HCT116 (cell line): ENCODE measurements at places on chromosomes 3 and 15. TPM values are rescaled to one million over a fixed set of nuclear protein-coding genes. Genes with fewer than 3 reads are reported as not detected.
A peak's percentile ranks its signal among the peaks of the same experiment; 100 is the strongest.

LARP6 gene
- total RNA-seq = 35.9 TPM

PROK2 gene
- total RNA-seq = not detected

SCG3 gene
- not detected for total RNA-seq

SLC12A1 gene
- total RNA-seq = not detected

TTC23 gene
- 10.2 TPM for total RNA-seq

TEX9 gene
- 5.2 TPM for total RNA-seq

KBTBD13 gene
- total RNA-seq = not detected

GOLGA8J gene
- total RNA-seq = not detected

CPN2 gene
- not detected for total RNA-seq

SLC28A2 gene
- total RNA-seq = not detected

CYP19A1 gene
- not detected for total RNA-seq

- H3K4me1 ChIP-seq = no peaks in the 10 kb centered on the region
- H3K36me3 ChIP-seq = peaks cover 9% of the 10 kb centered on the region; the same call in 1 of the 2 replicates
- H3K27ac ChIP-seq = no peak overlapping the region
- no peak overlapping the region for H3K4me3 ChIP-seq
- H3K27me3 ChIP-seq = no peaks in the 10 kb centered on the region
- DNase-seq = no peak
These were observed 18.4 kb downstream of the LARS2 start for GRCh38 chr3:45406772-45407171.

DNA sequence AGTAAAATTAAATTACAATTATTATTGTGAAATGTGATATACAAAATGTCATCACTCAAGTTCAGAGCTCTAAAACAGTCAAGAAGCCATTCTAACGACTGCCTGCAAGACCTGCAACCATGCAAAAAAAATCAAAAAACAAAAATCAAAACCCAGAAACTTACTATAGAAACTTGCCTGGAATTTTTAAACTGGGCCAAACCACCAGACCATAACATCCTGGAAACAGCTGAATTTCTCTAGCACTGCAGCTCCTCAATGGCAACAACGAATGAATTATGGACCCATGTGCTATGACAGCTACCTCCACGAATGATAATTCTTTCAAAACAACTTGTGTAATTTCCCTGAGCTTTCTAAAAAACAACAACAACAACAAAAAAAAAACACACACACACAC lies 130.0 kb upstream of the KCNMB2 start:
- H3K36me3 ChIP-seq = no peaks in the 10 kb centered on the region
- H3K27me3 ChIP-seq = no peaks in the 10 kb centered on the region
- DNase-seq = no peak
- no peak overlapping the region for H3K27ac ChIP-seq
- H3K4me1 ChIP-seq = no peaks in the 10 kb centered on the region

- H3K36me3 ChIP-seq = no peaks in the 10 kb centered on the region
- peaks cover 7% of the 10 kb centered on the region; the same call in 1 of the 2 replicates for H3K27me3 ChIP-seq
- DNase-seq = no peak
- H3K4me1 ChIP-seq = no peaks in the 10 kb centered on the region
These were observed 270.6 kb upstream of the MEIS2 start for GRCh38 chr15:37370941-37371340.

DNA sequence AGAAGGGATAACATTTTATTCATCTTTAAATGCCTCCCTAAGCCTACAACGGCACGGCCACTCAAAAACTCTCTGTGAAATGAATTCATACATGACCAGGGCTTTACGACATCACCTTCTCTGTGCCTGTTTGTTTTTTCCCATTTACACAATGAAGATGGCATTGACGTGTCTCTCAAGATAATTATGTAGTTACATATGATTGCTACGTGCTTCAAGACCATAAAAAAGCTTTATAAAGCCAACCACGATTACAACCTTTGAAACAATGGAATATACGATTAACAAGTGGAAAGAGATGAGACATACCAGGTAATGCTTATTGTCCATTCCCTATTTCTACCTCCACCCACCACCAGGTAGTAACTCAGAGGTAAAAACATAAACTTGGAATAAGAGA lies 168.4 kb downstream of the P3H2 start:
- H3K4me1 ChIP-seq = no peaks in the 10 kb centered on the region
- no peak for DNase-seq
- no peak overlapping the region for H3K4me3 ChIP-seq
- H3K36me3 ChIP-seq = no peaks in the 10 kb centered on the region
- no peaks in the 10 kb centered on the region for H3K27me3 ChIP-seq
- H3K27ac ChIP-seq = no peak overlapping the region

- H3K4me3 ChIP-seq = no peak overlapping the region
- peaks cover 22% of the 10 kb centered on the region for H3K27me3 ChIP-seq
- no peaks in the 10 kb centered on the region for H3K36me3 ChIP-seq
- H3K4me1 ChIP-seq = no peaks in the 10 kb centered on the region
- no peak overlapping the region for H3K27ac ChIP-seq
These were observed 191.7 kb downstream of the PDZRN3 start for GRCh38 chr3:73433079-73433478.

DNA sequence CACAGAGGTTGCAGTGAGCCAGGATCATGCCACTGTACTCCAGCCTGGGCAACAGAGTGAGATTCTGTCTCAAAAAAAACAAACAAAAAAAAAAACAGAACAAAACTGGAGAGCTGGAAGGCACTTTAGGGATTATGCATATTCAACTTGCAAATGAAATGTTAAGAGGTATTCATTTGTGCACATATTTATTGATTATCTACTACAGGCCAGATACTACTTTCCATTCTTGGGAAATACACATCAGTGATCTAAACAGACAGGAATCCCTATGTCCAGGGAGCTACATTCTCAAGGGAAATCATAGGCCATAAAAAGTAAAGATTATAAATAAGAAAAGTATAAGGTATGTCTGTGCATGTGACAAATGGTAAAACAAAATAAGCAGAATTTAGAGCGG lies 322.6 kb downstream of the GABRG3 start:
- no peak overlapping the region for H3K4me3 ChIP-seq
- DNase-seq = no peak
- H3K27me3 ChIP-seq = no peaks in the 10 kb centered on the region
- H3K4me1 ChIP-seq = no peaks in the 10 kb centered on the region

DNA sequence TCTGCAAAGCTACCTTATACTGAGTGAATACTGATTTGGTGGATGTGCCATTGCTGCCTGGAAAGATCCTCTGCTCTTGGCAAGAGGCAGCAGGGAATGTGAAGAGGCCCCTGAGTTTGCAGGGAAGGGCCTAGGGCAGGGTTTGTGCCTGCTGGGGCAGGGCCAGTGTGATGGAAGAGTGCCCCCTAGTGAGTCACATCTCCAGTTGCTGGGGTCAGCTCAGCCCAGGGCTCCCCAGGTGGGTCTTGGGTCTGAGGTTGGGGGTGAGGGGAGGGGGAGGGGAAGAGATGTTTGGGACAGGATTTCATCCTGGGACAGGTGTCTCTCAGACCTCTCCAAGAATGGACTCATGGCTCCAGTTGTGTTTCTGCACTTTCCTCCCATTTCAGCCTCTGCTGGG lies 4.1 kb upstream of the AMOTL2 start:
- DNase-seq = peak; percentile 47
- H3K27me3 ChIP-seq = no peaks in the 10 kb centered on the region
- no peak overlapping the region for H3K4me3 ChIP-seq
- H3K36me3 ChIP-seq = no peaks in the 10 kb centered on the region

DNA sequence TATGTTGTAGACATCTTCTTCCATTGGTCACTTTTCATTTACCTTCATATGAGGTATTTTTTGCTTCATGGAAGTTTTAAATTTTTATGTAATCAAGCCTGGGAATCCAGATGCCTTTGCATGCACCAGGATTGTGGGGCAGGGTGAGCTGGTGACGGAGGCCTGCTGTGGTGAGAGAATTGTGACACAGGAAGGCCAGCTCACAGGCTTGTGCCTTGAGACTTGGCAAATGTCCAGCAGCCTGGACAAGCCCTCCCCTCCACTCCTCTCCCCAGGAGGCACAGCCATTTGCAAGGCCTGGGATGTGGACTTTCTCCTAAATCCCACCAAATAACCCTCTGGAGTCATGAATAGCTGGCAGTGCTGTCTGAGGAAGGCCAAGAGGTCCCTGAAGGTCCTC lies 67.4 kb downstream of the RHCG start:
- no peaks in the 10 kb centered on the region for H3K36me3 ChIP-seq
- H3K27me3 ChIP-seq = no peaks in the 10 kb centered on the region
- peaks cover 13% of the 10 kb centered on the region for H3K4me1 ChIP-seq
- no peak overlapping the region for H3K4me3 ChIP-seq
- H3K27ac ChIP-seq = no peak overlapping the region

DNA sequence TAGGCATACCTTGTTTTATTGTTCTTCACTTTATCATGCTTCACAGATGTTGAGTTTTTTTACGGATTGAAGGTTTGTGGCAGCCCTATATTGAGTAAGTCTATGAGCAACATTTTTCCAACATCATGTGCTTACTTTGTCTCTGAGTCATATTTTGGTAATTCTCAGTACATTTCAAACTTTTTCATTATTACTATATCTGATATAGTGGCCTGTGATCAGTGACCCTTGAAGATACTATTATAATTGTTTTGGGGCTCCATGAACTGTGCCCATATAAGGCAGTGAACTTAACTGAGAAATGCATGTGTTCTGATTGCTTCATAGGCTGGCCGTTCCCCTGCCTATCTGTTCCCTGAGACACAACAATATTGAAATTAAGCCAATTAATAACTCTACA lies 42.8 kb upstream of the NSMCE3 start:
- no peak overlapping the region for H3K4me3 ChIP-seq
- DNase-seq = no peak
- H3K36me3 ChIP-seq = no peaks in the 10 kb centered on the region
- no peak overlapping the region for H3K27ac ChIP-seq
- no peaks in the 10 kb centered on the region for H3K4me1 ChIP-seq

GRCh38 chr3:51024765-51025632 lies 350.3 kb downstream of the DOCK3 start:
- no peak overlapping the region for H3K27ac ChIP-seq
- no peak overlapping the region for H3K4me3 ChIP-seq
- H3K27me3 ChIP-seq = no peaks in the 10 kb centered on the region
- H3K4me1 ChIP-seq = 0 out of 2 replicates have a peak, but pooled peaks cover 3% of the 10 kb centered on the region
- no peak for DNase-seq

- no peak for DNase-seq
- no peaks in the 10 kb centered on the region for H3K4me1 ChIP-seq
- H3K27me3 ChIP-seq = no peaks in the 10 kb centered on the region
- no peak overlapping the region for H3K27ac ChIP-seq
- H3K36me3 ChIP-seq = no peaks in the 10 kb centered on the region
These were observed 954.5 kb downstream of the ZPLD1 start for GRCh38 chr3:103389356-103389755.

GRCh38 chr3:73490453-73491286 lies 134.1 kb downstream of the PDZRN3 start:
- H3K4me1 ChIP-seq = no peaks in the 10 kb centered on the region
- no peaks in the 10 kb centered on the region for H3K36me3 ChIP-seq
- no peak for DNase-seq
- no peak overlapping the region for H3K27ac ChIP-seq

DNA sequence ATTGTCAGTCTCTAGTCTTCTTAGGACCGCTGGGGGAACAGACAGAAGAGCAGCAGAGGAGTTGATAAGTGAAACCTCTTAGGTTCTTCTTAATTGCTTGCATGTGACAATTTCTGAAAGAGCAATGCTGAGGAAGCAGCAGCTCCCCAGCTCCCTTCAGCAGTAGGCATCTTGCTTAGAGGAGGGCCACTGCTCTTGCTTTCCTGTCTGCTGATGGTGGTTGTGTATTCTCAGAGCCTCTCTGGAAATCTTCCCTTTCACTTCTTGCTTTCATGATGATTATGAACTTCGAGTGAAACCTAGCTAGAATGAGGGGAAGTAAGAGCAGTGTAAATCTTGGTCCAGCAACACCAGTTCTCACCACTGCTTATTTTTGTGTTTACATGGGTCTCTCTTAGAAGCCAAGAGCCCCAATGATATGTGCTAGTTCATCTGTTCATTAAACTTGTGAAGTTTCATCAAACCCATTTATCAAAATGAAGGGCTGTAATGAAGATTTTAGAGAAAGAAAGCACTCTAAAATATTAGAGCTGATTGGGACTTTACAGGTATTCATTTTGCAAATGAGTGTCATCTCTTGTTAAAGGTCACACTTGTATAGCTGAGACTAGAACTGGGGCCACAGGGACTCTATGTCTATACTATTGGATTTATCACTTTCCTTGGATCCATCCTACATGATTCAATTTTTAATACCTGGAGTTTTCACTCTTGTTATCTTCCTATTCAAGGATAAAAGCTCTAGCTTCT lies 246.7 kb downstream of the LPP start:
- no peak overlapping the region for H3K4me3 ChIP-seq
- no peaks in the 10 kb centered on the region for H3K4me1 ChIP-seq
- no peak overlapping the region for H3K27ac ChIP-seq
- DNase-seq = no peak
- no peaks in the 10 kb centered on the region for H3K27me3 ChIP-seq

DNA sequence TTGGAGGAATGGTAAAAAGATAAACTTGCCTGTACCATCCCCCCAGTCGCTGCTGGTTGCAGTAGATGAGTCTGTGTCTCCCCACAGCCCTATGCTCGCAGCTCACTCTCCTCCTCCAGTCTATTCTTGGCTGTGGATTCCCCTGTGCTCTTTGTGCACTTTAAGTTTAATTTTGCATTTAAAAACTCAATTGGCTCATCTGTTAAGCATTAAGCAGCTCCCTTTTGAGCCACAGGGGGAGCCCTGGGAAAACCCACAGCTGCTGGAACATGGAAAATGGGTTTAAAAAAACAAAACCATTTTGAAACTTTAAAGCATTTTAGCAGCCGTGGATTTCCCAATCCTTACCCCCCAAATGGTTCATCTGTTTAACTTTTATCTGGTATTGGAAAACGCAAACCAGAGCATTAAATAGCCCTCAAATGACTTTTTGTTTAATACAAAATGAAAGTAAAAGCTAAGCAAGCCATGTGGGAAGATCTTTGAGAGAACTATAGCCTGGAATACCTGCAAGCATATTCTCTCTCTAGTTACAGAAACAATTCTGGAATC lies 536.9 kb downstream of the ZIC1 start:
- no peaks in the 10 kb centered on the region for H3K36me3 ChIP-seq
- H3K27me3 ChIP-seq = no peaks in the 10 kb centered on the region
- H3K4me1 ChIP-seq = peaks cover 32% of the 10 kb centered on the region
- peak; percentile 32 for DNase-seq
- H3K4me3 ChIP-seq = peak overlapping the region; percentile 19; the same call in 1 of the 2 replicates

DNA sequence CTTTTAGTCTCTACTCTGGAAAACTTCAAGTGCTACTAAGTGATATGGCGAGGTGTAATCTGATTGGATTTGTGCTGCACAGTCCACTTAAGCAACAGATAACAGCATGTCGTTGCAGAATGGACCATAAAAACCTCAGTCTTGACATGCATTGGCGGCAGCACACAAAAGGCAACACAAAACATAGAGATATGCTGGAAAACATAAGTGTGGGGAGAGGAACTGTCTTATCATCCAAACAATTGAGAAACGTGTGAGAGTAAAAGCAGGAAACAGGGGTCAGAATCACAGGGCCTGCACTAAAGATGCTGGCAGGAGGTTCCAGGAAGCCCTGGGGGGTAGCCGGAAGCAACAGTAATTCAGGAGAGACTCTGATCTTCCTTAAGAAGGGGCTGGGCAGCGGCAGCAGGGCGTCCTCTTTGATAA lies 82.1 kb downstream of the CGNL1 start:
- no peak overlapping the region for H3K27ac ChIP-seq
- no peak overlapping the region for H3K4me3 ChIP-seq
- H3K36me3 ChIP-seq = no peaks in the 10 kb centered on the region
- H3K27me3 ChIP-seq = no peaks in the 10 kb centered on the region
- no peaks in the 10 kb centered on the region for H3K4me1 ChIP-seq
- DNase-seq = no peak

GRCh38 chr3:176951144-176951543 lies 246.1 kb downstream of the TBL1XR1 start:
- H3K36me3 ChIP-seq = no peaks in the 10 kb centered on the region
- no peak overlapping the region for H3K4me3 ChIP-seq
- H3K27ac ChIP-seq = no peak overlapping the region
- peaks cover 14% of the 10 kb centered on the region for H3K4me1 ChIP-seq
